Adrenal gland (tissue), 19 donors: ENCODE measurements at places on chromosomes 7 and 10. TPM values are rescaled to one million over a fixed set of nuclear protein-coding genes. Genes with fewer than 3 reads are reported as not detected.

The OLAH gene
- total RNA-seq, result 0.52 TPM

The SLC18A2 gene
- 3.1 TPM for total RNA-seq

The FOXI2 gene
- not detected for total RNA-seq

The NAT16 gene
- 0.14 TPM for total RNA-seq

The GALNT17 gene
- 0.94 TPM for total RNA-seq

The TMEM184A gene
- total RNA-seq, result 0.72 TPM

The HABP2 gene
- not detected for total RNA-seq

The ZNF239 gene
- 1.4 TPM for total RNA-seq

The IFT22 gene
- 28.4 TPM for total RNA-seq

The TMEM176B gene
- 53.5 TPM for total RNA-seq

The TMEM196 gene
- total RNA-seq, result 0.88 TPM

The PAX4 gene
- not detected for total RNA-seq

The CCDC3 gene
- total RNA-seq, result 1.6 TPM

The IFIT1B gene
- 0.16 TPM for total RNA-seq

The FBXO24 gene
- total RNA-seq, result 1.2 TPM

The KIAA1549 gene
- total RNA-seq, result 6.2 TPM

The GIMAP8 gene
- 12.0 TPM for total RNA-seq

The C10orf88 gene
- total RNA-seq, result 4.3 TPM

The GCK gene
- 0.14 TPM for total RNA-seq

The ETV1 gene
- total RNA-seq, result 23.8 TPM
